RWPE1 (cell line): ENCODE measurements at places on chromosomes 11 and 22.

DNA sequence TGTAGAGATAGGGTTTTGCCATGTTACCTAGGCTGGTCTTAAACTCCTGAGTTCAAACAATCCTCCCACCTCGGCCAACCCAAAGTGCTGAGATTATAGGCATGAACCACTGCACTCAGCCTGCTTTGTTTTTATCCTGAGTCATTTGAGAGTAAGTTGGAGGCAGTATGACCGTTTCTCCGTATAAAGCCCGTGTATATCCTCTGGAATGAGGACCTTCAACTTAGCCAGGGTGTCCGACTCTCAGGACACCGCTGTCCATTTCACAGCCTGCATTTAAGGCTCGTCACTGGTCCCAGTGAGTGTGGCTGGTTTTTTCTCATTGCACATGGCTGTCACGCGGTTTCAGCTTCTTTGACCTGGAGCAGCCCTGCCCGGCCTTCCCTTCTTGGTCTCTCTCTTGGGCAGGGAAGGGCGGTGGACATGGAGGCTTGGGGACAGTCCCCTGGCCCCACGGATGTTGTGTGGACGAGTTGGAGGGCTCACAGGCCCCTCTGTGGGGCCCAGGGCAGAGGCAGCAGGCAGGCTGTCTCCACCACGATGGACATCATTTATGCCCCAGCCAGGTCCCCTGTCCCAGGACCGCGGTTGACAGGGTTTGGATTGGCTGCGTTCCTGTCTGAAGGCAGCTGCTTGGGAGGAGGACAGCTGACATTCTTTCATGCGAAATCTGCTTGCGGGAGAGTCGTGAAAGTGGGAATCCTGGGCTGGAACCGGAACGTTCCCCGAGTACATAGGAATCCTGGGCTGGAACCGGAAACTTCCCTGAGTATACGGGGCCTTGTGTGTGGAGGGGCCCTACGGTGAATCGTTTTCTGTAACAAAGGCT is 93.3 kb downstream of the KCNQ1 start:
- DNase-seq, result no peak

- DNase-seq, result no peak
Observed at GRCh38 chr22:44127356-44127755, 53.4 kb upstream of the PARVG start.

GRCh38 chr11:124405581-124405980 is 6.8 kb upstream of the OR8B3 start:
- no peak for DNase-seq

DNA sequence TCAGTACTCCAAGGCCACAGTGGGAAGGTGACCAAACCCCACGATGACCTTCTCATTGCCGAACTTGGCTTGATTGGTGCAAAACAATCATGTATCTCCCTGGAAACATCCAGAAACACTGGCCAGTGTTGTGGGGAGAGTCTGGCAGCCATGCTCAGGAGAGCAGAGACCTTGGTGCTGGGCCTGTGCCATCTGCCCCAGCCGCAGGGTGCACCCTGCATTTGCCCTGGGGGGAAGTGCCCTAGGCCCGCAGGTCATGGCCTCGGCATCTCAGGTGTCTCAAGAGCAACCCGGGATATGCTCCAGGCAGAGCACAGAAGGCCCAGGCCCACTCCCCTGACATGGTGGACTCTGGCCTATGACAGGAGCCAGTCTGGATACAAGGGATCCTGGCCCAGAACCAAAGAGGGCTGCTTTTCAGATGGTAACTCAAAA is 23.7 kb downstream of the ARVCF start:
- no peak for DNase-seq
